NCI-H1436 treated with DMSO at 0.1 percent for 48 hours (cell line): ENCODE measurements at places on chromosomes 11 and 22.

DNA sequence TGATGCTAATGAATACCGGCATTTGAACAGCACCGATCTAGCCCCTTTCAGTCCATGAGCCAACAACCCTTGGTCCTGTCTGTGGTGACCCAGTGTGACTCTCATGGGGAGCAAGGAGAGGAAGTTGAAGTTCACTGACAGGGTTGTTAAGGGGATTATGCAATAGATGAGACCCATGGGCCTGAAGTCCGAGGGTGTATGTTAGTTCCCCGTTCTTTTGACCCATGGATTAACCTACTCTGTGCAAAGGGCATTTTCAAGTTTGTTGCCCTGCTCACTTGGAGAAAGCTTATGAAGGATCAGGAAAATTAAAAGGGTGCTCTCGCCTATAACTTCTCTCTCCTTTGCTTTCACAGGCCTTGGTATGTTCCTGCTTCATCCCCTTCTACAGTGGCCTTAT lies 4.9 kb downstream of the PNPLA3 start:
- no peak for DNase-seq

- no peak for DNase-seq
Observed at GRCh38 chr11:113179181-113179704, 135.1 kb upstream of the TTC12 start.

DNA sequence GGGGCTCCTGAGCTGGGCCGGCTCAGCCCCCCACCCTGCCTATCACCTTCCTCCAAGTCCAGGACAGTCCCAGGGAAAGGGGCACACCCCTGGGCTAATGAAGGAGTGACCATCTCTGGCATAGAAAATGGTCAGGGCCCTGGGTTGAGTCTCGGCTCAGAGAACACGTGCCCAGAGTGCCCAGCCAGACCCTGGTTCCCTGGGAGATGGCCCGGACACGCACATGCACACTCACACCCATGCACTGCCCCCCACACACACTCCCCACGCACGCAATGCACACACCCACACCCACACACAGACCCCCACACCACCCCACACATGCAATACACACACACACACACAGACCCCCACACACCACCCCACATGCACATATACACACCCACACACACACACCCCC lies 28.7 kb downstream of the KCNC1 start:
- DNase-seq = no peak

DNA sequence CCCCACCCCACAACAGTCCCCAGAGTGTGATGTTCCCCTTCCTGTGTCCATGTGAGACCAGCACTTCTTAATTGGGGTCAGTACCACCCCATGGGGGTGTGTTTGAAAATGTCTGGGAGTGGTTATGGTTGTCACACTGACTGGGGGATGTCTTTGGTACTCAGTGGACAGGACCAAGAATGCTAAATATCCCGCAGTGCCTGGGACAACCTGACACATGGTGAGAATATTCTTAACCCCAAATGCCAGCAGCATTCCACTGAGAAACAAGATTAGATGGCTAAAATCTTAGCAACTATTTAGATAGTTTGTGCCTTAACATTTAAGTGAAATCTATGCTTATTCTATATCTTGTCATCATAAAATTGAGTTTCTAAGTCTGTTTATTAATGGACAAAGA lies 177.5 kb upstream of the ZBED5 start:
- no peak for DNase-seq

DNA sequence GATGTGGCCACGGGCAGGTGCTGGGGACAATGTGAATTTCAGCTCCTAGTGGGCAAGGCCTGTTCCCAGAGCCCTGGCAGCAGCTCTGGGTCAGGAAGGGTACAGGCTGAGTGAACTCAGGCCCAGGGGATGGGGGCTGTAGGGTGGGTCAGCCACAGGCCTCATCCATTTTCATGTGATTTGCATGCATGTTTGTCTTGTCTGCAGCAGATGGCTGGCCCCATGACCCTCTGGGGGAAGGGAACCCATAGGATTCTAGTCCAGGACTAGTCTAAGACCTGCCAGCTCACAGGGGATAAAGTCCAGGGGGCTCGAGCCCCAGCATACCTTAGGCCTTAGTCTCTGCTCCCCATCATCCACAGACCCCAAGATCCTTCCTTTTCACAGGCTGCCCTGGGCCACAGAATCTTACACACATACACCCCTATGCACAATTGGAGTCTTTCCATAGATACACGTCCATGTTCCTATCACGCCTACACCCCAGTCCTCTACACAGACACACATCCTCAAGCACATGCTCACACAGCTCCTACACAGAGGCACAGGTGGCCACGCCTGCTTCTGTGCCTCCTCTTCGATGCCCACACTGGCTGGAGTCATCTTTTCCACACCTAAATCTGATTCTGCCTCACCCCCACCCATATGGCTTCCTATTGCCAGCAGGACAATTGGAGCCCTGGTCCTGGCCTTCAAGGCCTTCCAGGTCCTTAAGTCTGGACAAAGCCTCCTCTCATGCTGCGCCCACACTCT lies 25.7 kb downstream of the PDE2A start:
- DNase-seq = no peak

DNA sequence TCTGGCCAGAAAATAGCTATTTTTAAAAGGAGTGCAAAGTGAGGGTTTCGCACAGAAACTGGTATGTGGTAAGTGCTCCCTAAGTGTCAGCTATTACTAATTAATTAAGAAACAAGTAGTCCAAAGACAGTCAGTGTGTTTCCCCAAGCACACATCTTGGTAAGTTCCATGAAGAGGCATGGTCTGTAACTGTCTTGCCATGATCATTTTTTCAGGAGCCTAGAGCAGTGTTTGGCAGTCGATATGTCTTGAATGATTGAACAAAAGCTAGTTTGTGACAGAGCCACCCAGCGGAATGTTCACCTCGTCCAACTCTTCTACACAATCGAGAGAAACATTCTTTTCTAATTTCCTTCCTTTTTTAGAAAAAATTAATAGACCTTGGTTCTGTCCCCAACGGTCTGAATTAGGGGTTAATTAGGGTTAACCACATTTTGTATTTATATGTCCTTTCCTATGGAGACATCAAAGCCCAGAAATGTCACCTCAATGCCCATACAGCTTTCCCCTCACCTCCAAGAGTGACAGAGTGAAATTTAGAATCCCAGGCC lies 57.6 kb upstream of the FTH1 start:
- no peak for DNase-seq

DNA sequence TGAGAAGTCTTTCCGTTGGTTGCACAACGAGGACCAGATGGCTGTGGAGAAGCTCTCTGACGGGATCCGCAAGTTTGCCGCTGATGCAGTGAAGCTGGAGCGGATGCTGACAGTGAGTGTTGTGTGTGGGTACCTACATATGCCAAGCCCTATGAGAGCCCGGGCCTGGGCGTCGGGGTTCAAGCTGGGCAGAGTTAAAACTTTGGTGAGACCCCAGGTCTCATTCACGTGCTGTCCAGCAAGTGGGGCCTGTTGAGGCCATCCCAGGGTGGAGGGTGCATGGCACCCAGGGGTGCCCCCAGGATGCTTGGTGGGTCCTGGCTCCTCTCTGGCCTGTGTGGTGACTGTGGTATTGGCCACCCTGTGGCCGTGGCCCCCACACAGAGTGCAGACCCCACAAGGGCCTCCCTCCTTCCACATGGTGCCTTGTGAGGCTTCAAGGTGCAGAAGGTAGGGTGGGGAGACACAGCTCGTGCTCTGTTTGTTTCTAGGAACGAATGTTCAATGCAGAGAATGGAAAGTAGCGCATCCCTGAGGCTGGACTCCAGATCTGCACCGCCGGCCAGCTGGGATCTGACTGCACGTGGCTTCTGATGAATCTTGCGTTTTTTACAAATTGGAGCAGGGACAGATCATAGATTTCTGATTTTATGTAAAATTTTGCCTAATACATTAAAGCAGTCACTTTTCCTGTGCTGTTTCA lies 12.8 kb downstream of the GATD1 start:
- no peak for DNase-seq

DNA sequence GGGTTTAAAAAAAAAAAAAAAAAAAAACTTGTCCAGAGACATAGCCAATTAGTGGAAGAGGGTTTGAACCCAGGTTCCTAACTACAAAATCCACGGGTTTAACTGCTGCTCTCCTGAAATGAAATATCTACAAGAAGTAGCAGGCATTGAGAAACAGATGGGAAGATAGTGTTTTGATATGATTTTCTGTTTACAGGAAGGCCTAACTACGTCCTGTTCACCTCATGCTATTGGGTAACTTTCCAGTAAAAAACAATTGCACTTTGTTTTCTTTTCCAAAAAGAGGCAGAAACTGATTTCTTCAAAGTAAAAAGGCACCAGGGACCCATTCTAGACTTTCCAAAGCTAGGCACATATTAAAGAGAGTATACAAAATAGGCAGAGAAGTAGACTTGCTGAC lies 5.9 kb upstream of the C11orf91 start:
- DNase-seq = no peak

DNA sequence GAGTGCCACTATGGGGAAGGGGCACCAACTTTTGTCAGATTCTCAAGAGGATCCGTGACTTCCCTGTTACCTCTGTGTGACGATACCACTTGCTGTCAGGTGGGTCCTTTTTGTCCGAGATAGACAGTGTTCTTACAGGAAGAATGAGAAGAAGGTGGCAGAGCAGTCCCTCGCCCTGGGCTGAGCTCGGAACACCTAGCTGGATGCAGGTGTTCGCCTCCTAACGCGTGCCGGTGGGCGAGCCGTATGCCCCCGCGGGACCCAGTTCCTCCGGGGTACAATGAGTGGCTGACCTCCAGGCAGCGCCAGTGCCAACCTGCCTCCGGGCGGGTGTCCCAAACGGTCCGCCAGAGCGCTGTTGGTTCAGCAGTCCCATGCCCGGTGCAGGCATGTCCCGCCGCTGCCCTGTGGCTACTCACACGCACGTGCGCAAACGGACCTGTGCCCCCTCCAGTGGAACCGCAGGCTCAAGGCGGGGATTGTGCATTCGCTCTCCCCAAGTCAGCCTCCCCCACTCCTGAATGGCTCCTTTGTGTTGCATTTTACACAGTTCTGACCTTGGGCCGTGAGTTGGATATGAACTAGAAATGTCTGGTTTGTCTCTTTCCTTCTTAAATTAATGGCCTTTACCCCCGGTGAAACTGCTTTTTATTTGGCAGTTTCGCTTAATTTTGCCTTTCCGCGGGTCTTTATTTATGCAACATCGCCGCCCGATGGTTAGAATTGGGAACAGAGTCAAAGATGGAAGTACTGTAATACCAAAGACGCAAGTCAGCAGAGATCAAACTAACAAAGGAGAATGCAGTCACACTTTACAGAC lies 1.1 kb upstream of the ABTB2 start:
- no peak for DNase-seq

- DNase-seq = no peak
Observed at GRCh38 chr11:63444160-63444559, 46.8 kb downstream of the PLAAT5 start.

GRCh38 chr11:67505605-67506396 lies 638 bp upstream of the PITPNM1 start:
- peak; percentile 8 for DNase-seq

GRCh38 chr11:111765320-111765983 lies 737 bp downstream of the PPP2R1B start:
- no peak for DNase-seq

DNA sequence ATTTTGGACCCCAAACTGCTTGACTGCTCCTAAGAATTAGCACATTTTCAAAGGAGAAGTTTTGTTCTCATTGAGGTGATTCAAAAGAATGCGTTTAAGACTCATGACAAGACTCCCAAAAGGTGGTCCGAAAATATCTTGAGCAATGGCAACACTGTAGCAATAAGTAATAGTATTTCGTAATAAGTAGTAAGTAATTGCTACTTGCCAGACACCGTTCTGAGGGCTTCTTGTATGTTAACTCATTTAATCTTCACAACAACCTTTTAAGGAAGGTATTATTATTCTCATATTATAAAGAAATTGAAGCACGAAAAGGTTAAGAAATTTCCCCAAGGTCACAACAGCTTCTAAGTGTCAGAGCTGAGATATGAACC lies 184.0 kb upstream of the SORL1-AS1 start:
- DNase-seq = no peak

- no peak for DNase-seq
Observed at GRCh38 chr11:18534245-18534644, 7.5 kb upstream of the TSG101 start.

- no peak for DNase-seq
Observed at GRCh38 chr22:37310815-37311595, 28.7 kb downstream of the CYTH4 start.

DNA sequence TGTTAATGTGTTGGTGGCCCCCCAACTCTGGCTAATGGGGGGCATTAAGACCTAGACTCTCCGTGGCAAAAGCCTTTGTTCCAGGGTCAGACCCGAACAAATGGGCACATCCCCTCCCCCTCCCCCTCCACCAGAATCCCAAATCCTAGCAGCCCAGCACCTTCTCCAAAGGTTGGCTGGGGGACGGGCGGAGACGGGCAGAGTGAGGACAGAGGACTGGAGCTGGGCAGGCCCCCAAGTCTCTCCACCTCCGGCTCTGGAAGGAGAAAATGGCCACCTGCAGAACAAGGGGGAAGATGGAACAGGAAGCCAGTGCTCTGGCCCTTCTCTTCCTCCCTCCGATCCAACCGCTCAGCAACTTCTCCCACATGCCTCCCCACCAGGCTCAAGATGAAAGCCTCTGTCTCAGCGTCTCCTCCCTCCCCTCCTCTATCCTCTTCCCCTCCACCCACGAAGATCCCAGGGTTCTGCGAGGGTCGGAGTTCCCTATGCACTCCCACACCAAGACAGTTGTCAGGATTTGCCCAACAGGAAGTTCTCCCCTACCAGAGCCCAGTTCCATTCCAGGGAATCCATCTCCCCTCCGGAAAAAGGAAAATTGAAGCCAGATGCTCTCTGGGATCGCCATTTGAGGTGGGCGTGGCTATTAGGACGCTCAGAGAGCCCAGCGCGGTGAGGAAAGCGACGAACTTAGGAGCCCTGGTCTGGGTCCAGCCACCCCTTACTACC lies 20.1 kb downstream of the ADA2 start:
- no peak for DNase-seq

DNA sequence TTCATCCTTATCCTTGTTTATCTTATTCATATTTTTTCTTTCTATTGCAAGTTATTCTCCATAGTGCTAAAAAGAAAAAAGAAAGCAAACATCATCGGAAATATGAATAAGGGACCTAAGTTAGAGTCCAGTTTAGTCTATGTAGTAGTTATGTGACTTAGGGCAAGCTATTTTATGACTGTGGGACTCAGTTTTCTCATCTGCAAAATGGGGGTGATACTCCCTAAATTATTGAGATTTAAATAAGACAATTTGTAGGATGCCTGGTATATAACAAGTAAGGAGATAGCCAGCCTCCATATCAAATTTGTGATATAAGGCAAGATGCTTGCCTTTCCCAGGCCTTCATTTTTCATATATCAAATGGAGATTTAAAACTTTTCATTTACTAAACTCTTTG lies 69.5 kb downstream of the MAML2 start:
- DNase-seq = no peak

DNA sequence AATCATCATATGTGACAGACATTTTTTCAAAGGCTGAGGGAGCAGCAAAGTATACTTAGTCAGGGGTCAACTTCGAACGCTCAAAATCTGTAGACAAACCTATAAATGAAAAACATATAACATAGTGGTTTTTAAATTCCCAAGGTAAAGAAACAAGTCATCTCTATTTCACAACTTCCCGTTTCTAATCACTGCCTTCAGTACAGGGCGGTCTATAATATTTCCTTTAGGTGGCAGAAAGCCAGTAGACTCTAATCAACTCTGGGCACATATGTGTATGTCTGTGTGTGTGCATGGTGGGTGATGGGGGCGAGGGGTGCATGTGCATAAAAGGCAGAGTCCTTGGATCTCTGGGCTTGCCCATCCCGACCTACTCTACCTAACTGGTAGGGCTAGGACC lies 55.0 kb upstream of the ARFGAP3 start:
- no peak for DNase-seq
